ENCODE measurements at places on chromosomes 12 and 14. TPM values are rescaled to one million over a fixed set of nuclear protein-coding genes. Genes with fewer than 3 reads are reported as not detected.

DNA sequence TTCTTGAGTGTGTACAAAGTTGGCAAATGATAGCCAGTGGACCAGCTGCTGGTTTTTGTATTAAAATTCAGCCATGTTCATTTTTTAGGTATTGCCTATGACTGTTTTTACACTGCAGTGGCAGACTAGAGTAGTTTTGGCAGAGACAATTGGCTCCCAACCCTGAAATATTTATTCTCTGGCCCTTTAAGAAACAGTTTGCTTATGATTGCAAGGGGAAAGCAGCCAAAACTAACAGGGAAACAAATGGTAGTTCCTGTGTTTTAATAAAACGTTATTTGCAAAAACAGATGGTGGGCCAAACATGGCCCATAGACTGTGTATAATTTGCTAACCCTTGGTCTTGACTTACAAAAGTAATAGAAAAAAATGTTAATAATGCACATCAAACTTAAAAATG is 110.2 kb downstream of the ALX1 start:
- no peak for DNase-seq
- H3K4me1 ChIP-seq: no peaks in the 10 kb centered on the region
- no peak overlapping the region for H3K27ac ChIP-seq
- H3K36me3 ChIP-seq: no peaks in the 10 kb centered on the region

DNA sequence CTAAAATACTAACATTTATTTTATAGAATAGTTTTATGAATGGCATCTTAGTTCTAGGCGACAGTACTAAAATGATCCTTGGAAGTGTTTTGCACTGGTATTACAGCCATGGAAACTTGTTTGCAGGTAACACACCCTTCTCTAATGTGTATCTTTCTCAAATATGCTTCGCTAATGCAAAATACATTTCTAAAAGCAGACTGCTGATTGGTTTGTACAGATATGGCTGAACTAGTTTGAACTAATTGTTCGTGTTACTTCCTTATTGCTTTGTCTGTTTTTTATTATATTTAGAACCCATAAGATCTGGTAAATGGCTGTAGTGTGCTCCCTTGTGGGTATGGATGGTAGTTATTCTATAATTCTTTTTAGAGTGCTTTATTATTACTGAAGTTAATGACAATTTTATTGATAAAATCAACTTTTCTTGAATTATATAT is 53.0 kb downstream of the ATF7IP start:
- H3K4me1 ChIP-seq: peaks cover 8% of the 10 kb centered on the region
- peaks cover 3% of the 10 kb centered on the region for H3K36me3 ChIP-seq
- H3K4me3 ChIP-seq: peak overlapping the region; percentile 10
- no peaks in the 10 kb centered on the region for H3K27me3 ChIP-seq
- H3K27ac ChIP-seq: no peak overlapping the region

- H3K4me1 ChIP-seq: peaks cover 16% of the 10 kb centered on the region
- H3K36me3 ChIP-seq: no peaks in the 10 kb centered on the region
- H3K27me3 ChIP-seq: no peaks in the 10 kb centered on the region
- H3K4me3 ChIP-seq: peak overlapping the region; percentile 87
These were observed 610 bp downstream of the VSIG10 start for GRCh38 chr12:118103201-118103600.

DNA sequence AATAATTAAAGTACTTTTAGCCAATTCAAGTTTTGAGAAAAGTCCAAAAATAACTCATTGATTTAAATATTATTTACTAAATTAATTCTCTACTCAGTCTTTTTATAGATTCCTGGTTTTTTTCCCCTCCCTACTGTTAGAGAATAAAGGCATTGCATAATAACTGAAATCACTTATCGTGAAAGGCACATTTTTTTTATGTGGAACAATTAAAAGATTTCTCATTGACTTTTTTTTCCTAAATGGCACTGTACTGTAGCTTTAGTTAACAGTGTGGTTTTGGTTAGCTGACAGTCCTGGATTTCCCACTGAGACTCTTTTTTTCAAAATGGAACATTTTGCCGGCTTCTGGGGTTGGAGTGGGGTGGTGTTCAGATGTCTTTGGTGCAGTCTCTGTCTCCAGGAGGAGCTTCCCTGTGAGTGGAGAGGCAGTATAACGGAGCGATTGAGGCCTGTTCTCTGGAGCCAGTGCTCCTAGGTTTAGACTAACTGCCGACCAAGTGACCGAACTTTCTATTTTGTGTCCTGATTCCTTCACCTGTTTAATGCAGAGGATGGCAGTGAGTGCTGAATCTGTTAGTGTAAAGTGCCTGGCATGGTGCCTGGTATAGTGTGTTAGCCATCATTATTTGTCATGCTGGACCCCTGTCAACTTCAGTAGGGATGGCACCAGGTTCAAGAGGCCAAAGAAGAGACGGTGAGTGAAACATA is 117.7 kb downstream of the ADCK1 start:
- no peaks in the 10 kb centered on the region for H3K36me3 ChIP-seq
- no peak overlapping the region for H3K27ac ChIP-seq
- no peak for DNase-seq
- no peaks in the 10 kb centered on the region for H3K4me1 ChIP-seq

GRCh38 chr12:11580125-11580751 is 69.2 kb upstream of the ETV6 start:
- DNase-seq: peak; percentile 49
- no peak overlapping the region for H3K27ac ChIP-seq
- no peaks in the 10 kb centered on the region for H3K36me3 ChIP-seq
- no peak overlapping the region for H3K4me3 ChIP-seq
- no peaks in the 10 kb centered on the region for H3K4me1 ChIP-seq

- DNase-seq: no peak
- peak overlapping the region; percentile 92 for H3K4me3 ChIP-seq
- H3K4me1 ChIP-seq: peaks cover 35% of the 10 kb centered on the region
- H3K36me3 ChIP-seq: no peaks in the 10 kb centered on the region
These were observed 610 bp upstream of the KMT2D start for GRCh38 chr12:49061157-49061650.

DNA sequence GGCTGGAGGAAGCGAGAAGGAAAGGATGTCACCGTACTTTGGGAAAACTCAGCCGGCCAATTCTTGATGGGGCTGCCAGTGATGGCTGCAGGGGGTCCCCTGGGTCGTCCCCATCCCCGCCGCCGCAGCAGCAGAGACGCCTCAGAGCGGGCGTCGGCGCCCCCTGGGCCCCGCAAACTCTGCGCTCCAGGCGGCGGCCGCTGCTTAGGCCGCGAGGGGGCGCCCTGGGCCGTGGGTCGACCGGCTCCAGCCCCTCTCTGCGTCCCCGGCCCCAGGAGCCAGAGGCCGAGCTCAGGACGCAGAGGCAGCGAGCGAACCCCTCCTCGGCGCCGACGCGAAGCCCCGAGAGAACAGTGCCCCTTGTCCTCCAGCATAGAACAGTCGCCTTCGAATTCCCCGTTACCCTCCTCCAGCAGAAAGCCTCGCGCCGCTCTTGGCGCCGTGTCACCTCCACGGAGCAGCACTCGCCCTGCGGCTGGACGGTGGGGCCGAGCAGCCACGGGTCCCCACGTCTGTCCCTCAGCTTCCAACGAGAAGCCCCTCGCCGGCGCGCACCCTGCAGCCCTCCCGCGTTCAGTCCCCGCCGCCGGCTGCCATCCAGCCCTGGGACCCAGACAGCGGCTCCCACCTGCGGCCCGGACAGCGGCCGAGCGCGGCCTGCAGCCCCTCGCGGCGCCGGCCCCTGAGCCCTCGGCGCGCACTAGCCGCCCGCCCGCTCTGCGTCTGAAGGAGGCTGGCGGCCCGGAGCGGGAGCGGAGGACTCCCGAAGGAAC is 106.6 kb downstream of the PRICKLE1 start:
- H3K27ac ChIP-seq: peak overlapping the region; percentile 88
- peak; percentile 47 for DNase-seq
- no peaks in the 10 kb centered on the region for H3K4me1 ChIP-seq
- no peaks in the 10 kb centered on the region for H3K27me3 ChIP-seq
- H3K4me3 ChIP-seq: peak overlapping the region; percentile 95
- no peaks in the 10 kb centered on the region for H3K36me3 ChIP-seq

GRCh38 chr14:74133833-74134481 is 49.2 kb downstream of the LIN52 start:
- H3K4me1 ChIP-seq: no peaks in the 10 kb centered on the region
- DNase-seq: no peak
- no peak overlapping the region for H3K4me3 ChIP-seq
- H3K27ac ChIP-seq: no peak overlapping the region
- H3K36me3 ChIP-seq: no peaks in the 10 kb centered on the region
- no peaks in the 10 kb centered on the region for H3K27me3 ChIP-seq

Gene CACNA2D4
- total RNA-seq: 16.2 TPM

DNA sequence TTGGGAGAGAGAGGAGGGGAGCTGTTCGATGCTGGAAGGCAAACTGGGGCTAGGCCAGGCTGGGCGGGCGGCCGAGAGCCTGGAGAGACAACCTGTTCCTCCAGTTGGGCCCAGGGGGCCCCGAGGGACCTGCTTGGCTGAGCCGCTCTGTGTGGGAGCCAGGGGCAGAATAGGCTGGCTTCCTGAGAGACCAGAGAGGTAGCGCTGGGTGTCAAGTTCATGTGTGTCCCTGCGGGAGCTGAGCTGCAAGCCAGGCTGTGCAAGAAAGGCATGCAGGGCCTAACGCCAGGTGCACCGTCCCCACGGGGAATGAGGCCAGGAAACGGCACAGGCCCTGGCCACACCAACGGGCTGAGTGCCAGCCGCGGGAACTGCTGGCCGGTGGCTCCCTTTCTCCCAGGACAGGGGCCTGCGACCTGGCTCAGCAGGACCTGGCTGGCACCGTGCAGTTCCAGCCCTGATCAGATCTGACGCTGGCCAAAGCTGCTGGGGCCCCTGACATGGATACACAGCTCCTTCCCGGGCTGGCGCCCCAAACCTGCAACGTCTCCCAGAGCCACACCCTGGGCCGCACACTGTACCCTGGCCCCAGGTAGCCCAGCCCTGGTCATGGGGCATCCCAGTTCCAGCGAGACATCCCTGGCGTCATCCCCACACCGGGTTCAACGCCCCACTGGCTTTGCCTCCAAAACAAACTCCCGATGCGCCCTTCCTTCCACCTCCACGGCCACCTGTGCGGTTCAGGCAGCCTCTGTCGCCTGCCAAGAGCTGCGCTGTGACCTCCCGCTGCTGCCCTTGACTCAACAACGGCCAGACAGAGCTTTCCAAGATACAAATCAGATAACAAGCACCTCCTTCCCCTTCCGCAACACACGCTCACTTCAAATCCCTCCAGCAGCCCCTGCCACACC is 65.0 kb downstream of the RFLNA start:
- H3K27ac ChIP-seq: no peak overlapping the region
- peaks cover 17% of the 10 kb centered on the region for H3K4me1 ChIP-seq
- peaks cover 81% of the 10 kb centered on the region for H3K36me3 ChIP-seq

DNA sequence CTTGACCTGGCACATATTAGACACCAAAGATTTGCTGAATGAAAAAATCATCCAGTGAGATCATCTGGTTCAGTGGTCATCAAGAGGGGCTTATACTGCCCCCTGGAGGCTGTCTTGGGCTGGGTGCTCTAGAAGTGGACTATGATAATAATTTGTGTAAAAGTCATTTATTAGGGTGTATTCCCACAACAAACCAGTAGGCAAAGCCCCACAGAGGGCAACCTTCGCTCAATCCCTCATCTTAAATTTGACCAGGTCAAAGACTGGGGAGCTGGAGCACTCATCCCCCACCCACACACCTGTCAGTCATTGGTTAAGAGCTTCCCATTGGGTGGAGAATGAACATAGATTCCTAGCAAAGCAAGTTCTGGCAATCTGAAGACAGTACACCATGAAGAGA is 20.0 kb upstream of the FICD start:
- H3K36me3 ChIP-seq: no peaks in the 10 kb centered on the region
- H3K4me3 ChIP-seq: no peak overlapping the region
- no peak overlapping the region for H3K27ac ChIP-seq
- H3K27me3 ChIP-seq: peaks cover 22% of the 10 kb centered on the region

GRCh38 chr12:69527506-69528272 is 57.5 kb downstream of the FRS2 start:
- no peak overlapping the region for H3K4me3 ChIP-seq
- H3K27me3 ChIP-seq: no peaks in the 10 kb centered on the region
- no peak overlapping the region for H3K27ac ChIP-seq
- DNase-seq: no peak
- H3K4me1 ChIP-seq: no peaks in the 10 kb centered on the region
- H3K36me3 ChIP-seq: peaks cover 18% of the 10 kb centered on the region

DNA sequence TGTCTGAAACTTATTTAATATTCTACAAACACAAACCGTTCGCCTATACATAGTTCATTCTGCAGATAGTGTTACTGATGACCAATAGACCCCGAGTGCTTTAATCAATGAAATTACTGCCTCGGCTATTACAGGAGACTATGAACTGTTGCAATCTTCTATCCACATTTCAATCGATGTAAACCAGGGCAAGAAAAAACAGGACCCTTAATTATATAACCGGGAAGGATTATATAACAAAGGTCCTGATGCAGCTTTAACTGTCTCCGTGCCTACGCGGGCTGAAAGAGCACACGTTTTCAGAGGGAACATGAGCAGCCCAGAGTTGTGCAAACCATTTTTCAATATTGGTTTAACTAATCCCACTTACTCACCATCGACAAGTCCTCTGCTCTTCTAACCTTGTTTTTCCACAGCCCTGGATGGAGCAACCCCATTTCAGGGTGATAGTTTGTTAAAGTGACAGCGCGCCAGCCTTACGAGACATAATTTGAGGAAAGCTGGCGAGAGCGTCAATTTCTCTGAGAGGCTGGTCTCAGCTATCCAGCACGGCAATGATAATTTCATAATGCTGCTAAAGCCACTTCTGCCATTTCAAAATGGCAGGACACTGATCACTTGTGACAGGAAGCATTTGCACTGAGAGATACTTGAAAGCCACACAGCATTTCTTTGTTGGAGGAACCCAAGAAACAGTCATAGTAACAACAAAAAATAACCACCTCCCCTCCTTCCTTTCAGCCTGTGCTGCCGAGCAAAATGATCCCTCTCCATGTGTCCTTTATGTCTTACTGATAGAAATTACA is 184.6 kb downstream of the FOXN3 start:
- no peak overlapping the region for H3K27ac ChIP-seq
- H3K4me3 ChIP-seq: no peak overlapping the region
- no peaks in the 10 kb centered on the region for H3K27me3 ChIP-seq
- no peaks in the 10 kb centered on the region for H3K4me1 ChIP-seq
- DNase-seq: no peak

Gene HOXC12
- 1.4 TPM for total RNA-seq

Gene ACRBP
- total RNA-seq: 1.8 TPM

Gene CABP1
- total RNA-seq: not detected

Gene RCOR1
- 6.3 TPM for total RNA-seq

- no peaks in the 10 kb centered on the region for H3K27me3 ChIP-seq
- H3K36me3 ChIP-seq: no peaks in the 10 kb centered on the region
- no peak overlapping the region for H3K4me3 ChIP-seq
- no peak overlapping the region for H3K27ac ChIP-seq
- DNase-seq: no peak
These were observed 85.8 kb downstream of the ATP23 start for GRCh38 chr12:58026897-58027891.

Measured in tibial nerve (tissue), 4 donors.